ENCODE measurements at places on chromosomes 12 and 14.

DNA sequence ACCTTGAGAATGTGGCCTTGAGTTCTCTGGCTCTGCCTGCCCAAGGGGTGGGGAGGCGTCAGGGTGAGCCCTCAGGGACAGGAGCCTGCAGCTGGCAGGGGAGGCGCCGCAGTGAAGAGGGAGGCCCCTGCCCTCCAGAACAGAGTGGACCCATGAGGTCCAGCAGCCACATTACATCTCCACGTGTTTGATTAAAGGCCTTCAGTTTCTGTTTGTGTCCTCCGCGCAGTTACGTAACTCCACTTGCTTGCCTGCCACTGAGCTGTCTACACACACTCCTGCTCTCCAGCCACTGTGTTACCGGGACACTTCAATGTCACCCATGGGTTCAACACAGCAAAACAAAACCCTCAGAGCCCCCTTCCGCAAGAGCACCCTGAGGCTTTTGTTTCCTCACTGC lies 70.4 kb downstream of the CHGA start:
- DNase-seq = no peak

- DNase-seq = no peak
Measured at GRCh38 chr14:96039633-96040311, 610 bp downstream of the C14orf132 start.

- DNase-seq = no peak
Measured at GRCh38 chr12:32264961-32265360, 134.4 kb upstream of the FGD4 start.

DNA sequence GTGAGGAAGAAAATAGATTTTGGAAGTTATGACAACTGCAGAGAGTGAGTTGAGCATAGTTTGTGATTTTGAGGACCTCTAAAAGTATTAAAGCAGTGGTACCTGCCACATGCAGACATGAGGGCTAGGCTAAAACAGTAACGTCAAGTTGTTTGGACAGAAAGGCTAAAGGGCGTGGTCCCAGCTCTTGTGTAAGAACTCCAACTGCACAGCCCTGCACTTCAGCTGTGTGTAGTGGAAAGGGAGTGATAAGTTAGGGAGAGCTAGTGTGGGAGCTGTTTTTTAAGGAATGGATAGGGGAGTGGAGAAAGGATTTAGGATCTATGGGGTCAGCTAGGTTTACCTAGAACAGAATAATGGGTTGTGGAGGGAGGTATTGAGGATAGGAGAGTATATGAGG lies 39.5 kb downstream of the TESPA1 start:
- DNase-seq = no peak

GRCh38 chr14:34098045-34098984 lies 147.4 kb upstream of the EGLN3 start:
- DNase-seq = peak; percentile 36

- no peak for DNase-seq
Measured at GRCh38 chr12:25757037-25757665, 201.3 kb upstream of the RASSF8 start.

- DNase-seq = no peak
Measured at GRCh38 chr12:34294671-34295365, 272.5 kb downstream of the ALG10 start.

DNA sequence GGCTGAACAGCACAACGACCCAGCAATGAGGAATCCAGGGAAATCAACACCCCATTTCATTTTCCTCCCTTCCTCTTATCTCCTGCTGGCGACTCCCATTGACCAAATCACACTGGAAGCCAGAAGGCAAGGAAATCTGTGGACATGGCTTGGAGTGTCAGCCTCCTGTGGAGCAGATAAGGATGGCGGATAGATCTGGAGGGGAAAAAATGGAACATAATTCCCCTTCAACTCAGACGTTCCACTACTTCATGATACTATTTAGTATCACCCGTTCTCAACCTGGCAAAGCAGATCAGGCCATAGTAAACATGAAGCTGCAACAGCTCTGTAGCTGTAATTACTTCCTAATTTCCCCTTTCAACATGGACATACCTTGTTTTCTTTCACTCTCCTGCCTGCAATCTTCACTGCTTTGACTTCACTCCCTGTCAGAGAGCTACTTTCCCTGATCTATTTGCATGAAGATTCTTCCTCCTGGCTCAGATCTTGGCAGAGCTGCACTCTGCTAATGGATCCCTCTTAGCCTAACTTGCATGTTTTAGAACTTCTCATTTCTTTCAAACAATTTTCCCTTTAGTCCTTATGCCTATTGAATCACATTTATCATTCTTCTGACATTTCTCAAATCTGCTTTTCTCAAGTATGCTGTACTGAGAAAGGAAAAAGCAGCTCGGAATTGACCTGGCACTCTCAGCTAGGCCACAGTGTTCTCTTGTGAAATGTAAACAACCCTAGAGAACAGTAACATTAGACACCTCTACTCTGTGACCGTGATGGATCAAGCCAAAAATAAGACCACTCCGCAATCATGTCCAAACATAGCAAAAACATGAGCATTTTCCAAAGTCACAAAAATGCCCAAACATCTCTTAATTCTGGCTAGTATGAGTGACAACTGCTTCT lies 135.1 kb downstream of the ETNK1 start:
- no peak for DNase-seq

GRCh38 chr14:23324993-23325392 lies 3.7 kb downstream of the PABPN1 start:
- no peak for DNase-seq

- no peak for DNase-seq
Measured at GRCh38 chr12:44370982-44371381, 505.1 kb downstream of the NELL2 start.

DNA sequence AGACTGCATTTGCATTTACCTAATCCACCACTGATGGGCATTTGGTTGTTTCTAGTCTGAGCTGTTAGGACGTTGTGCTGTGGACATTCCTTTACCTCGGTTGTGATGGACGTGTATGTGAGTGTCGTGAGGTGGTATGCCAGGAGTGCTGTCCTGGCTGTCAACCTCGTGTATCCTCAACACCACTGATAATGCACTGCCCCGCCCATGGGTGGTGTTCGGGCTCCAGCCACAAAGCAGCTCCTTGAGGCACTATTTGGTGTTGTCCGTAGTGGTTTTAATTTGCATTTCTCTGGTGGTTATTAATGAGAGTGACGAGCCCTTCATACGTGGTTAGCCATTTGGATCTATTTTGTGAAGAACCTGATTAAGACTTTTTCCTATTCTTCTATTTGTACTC lies 87.6 kb downstream of the PPP2R5C start:
- DNase-seq = no peak

- no peak for DNase-seq
Measured at GRCh38 chr14:95326987-95327386, 7.3 kb upstream of the CLMN start.

- DNase-seq = no peak
Measured at GRCh38 chr12:15984097-15984800, 73.1 kb downstream of the DERA start.

- DNase-seq = no peak
Measured at GRCh38 chr12:126706300-126706699, 1560.7 kb upstream of the TMEM132C start.

GRCh38 chr12:52222692-52223091 lies 10.4 kb upstream of the KRT7 start:
- DNase-seq = no peak

GRCh38 chr14:90235179-90235976 lies 21.0 kb upstream of the PSMC1 start:
- DNase-seq = peak; percentile 59

DNA sequence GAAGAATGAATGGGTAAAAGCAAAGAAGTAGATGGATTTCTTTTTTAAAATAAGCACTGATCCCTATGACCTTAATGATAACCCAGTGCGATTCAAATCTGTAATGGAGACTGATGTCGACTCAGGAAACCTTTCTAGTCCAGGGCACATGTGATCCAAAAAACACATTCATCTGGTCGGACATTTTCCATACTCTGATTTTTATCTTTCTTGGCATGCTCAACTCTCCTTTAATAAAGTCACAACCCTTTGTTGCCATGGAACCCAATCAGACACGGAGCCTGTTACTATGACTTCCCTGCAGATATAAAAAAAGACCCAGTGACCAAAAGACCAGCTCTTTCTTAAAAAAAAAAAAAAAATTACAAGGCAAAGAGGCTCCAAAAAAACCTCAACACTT lies 27.9 kb downstream of the TMCC3 start:
- no peak for DNase-seq

DNA sequence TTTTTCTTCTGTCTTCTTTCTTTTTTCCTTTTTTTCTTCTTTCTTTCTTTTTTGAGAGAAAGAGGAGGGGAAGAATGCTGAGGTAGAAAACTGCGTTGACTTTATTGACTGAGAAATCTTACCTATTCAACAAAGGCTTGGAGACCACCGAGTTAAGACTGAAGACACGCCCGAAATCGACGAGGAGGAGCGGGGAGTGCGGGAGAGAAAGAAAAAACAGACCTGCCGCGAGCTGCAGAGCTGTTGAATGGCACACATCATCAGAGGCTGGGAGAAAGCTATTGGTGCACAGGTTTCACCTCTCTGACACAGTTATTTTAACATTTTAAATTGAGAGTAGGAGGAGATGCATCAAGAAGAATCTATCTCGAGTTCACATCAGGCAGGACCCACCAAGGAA lies 5.1 kb downstream of the ASCL1 start:
- no peak for DNase-seq

GRCh38 chr12:15001733-15002382 lies 29.0 kb downstream of the PDE6H start:
- no peak for DNase-seq

GRCh38 chr12:87283111-87283510 lies 746.1 kb downstream of the C12orf50 start:
- DNase-seq = no peak

DNA sequence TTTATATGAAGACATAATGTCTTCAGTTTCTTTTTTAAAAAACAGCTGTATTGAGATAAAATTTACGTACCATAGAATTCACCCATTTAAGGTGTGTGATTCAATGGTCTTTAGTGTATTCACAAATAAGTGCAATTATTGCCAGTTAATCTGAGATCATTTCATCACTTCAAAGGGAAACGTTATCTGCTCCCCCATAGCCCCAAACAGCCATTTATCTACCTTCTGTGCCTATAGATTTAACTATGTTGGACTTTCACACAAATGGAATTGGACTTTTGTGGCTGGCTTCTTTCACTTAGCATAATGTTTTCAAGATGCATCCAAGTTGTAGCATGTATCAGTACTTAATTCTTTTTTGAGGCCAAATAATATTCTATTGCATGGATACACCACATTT lies 9.7 kb downstream of the PNP start:
- no peak for DNase-seq

DNA sequence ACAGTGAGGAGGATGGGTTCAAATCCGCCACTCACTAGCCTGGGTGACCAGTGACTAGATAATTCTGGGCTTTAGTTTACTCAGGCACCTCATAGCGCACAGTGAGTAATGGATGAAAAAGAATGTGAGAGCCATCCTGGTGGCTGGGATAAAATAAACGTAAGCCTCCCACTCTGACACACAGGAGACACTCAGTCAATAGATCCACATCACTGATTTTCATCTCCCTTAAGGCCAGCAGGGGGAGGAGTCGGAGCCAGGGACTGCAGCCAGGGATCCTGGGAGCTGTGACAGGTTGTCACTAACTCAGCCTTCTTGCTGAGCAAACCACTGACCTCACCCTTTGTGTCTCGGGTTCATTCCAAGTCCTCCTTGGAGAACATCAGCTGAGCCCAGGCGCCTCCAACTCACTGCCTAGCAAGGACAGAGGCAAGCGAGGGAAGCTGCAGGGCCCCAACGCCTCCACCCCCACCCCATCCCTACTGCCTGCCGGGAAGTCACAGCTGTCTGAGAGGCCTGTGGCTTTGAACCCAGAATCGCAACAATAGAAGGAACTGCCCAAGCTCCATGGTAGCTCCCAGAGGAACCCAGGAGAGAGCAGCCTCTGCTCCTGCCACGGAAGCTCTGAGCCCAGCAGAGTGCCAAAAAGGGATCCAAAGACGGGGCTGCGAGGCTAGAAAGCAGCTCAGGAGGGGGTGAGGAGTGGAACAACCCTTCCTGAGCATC lies 30.7 kb downstream of the PXN start:
- DNase-seq = no peak

DNA sequence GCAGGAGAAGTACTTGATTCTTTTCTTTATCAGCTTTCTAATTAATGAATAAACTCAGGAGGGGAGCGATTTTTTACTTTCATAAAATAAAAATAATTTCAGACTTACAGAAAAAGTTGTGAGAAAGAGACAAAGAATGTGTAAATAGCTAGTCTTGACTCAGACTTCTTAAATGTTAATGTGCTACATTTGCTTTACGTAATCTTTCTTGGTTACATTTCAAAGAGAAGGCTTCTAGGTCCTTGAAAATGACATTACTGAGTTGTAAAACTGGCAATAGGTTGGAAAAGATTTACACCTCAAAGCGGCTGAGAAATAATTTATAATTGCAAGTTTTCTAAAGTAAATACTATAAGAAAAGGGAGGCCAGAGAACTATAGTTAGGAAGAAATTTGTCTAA lies 28.6 kb downstream of the GABARAPL1 start:
- DNase-seq = no peak

GRCh38 chr14:100673085-100673806 lies 53.4 kb upstream of the DLK1 start:
- DNase-seq = no peak

DNA sequence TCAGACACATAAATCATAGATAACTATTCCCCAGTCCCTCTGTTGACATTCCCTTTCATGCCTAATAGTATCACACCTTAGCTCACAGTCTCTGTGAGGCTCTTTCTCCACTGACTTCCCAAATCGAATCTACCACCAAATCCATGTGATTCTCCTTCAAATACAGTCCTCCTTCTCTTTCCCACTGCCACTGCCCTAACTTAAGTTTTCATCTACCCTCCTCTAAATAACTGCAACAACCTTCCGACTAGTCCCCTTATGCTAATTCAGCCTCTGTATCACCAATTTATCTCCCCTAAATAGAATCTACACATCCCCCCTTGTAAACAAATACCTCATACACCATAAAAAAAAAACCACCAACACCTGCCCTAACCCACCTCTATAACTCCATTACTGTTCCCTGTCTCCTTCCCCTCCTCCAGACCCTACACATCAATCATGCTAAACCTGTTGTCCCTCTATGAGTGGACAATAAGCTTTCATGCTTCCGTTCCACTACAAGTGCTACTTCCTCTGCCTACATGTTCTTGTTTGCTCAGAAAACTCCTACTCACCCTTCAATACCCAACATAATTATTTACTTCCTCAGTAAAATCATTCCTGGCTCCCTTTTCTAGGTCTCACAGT lies 39.0 kb downstream of the SLC25A21 start:
- DNase-seq = no peak

- peak; percentile 44 for DNase-seq
Measured at GRCh38 chr12:1915082-1915968, 3.1 kb downstream of the CACNA2D4 start.

Data from CD4-positive, alpha-beta T cell treated with Interleukin-21 for 1 hour (primary cell).